Bronchial epithelial cell (primary cell): ENCODE measurements at places on chromosomes 5 and 9. TPM values are rescaled to one million over a fixed set of nuclear protein-coding genes. Genes with fewer than 3 reads are reported as not detected.

- no peak for DNase-seq
These were observed 10.5 kb downstream of the CLTB start for GRCh38 chr5:176405656-176406435.

GRCh38 chr5:124056991-124057723, 545.2 kb downstream of the CSNK1G3 start:
- peak; percentile 41 for DNase-seq

- DNase-seq, result no peak
These were observed 159.9 kb downstream of the TMEM38B start for GRCh38 chr9:105854026-105854782.

DNA sequence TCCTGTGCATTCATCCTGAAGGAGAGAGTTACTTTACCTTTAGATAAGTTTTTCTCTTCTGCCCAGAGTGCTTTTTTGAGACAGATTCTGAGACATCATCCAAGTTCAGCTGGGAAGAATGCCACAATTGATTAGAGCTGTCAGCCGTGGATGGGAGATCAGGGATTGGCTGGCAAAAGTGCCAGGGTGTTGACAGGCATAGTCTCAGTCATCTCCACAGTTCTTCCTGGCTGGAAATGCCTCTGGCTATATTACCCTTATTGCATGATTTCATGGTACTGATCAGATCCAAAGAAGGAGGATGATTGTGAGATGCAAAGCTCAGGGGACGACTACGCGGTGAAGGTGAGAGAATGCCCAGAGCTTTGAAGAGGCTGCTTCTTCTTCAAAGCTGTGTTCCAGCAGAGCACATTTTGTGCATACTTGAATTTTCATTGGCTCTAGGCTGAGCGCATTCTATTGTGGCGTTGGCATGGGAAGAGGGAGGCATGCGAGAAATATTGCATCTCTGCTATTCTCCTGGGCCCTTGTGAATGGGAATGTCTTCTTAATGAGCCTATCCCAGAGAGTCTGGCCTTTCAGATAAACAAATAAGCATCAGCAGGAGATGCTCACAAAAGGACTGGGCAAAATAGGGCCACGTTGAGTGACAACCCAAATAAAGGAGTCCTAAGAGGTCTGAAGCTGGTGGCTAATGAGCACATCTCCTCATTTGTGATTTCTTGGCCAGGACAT, 82.1 kb downstream of the GRIA1 start:
- no peak for DNase-seq

DNA sequence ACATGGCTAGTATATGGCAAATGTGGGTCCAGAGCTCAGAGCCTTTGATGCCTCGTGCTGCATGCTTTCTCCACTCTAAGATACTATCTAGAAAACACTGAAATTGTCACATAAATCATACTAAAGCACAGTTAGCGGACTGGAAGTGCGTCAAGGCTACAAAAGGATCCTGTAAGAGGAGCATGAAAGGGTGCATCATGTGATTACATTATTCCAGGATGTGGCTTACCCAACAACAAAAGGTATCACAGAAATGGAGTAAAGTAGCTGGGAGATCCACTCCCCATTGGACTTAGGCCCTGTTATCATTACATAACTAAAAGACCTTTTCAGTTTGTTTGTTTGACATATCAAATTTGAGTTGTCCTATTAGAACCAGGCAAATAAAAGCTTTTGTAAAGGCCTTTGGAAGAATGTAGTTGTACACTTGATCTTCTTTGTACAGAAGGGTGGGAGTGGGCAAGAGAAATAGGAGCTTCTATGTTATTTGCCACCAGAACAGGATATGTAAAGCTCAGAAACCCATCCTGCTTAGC, 6.9 kb downstream of the SLC31A1 start:
- no peak for DNase-seq

The SEMA6A gene
- total RNA-seq, result 0.53 and 0.64 TPM in 2 replicates

GRCh38 chr9:29044959-29045358, 1471.7 kb upstream of the C9orf72 start:
- peak; percentile 97 for DNase-seq

GRCh38 chr5:97480313-97480712, 297.3 kb upstream of the RIOK2 start:
- no peak for DNase-seq

- DNase-seq, result no peak
These were observed 173.8 kb downstream of the MAST4 start for GRCh38 chr5:66769839-66770617.

- DNase-seq, result peak; percentile 74
These were observed 48.4 kb upstream of the FUBP3 start for GRCh38 chr9:130530938-130531337.

DNA sequence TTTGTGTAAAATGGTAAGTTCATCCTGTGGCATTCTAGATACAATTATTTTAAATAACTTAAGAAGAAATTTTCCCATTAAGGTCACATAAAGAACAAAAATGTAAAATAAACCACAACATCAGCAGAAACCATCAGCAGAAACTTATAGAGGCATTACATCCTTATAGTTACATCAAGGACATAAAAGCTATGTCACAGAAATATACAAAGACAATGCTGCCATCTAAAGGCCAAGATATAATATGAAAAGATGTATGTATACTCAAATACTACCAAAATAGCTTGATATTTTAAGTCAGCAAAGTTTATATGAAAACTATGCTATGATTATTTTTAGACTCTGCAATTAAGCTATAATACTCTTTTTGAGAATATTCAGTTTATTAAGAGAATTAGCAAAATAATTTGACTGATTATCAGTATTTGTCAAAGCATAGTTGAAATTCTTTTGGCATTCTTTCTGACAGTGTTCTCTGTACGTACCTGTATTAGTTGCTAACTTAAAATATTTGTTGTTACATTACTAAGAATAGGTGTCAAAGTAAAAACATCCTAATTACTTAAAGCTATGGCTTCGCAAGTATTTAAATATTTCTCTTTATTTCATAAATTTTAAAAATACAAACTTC, 36.2 kb downstream of the FBXL17 start:
- DNase-seq, result peak; percentile 70

The NR6A1 gene
- 2.9 TPM in 2 replicates for total RNA-seq

GRCh38 chr9:94150279-94150828, 66.1 kb downstream of the PTPDC1 start:
- no peak for DNase-seq

DNA sequence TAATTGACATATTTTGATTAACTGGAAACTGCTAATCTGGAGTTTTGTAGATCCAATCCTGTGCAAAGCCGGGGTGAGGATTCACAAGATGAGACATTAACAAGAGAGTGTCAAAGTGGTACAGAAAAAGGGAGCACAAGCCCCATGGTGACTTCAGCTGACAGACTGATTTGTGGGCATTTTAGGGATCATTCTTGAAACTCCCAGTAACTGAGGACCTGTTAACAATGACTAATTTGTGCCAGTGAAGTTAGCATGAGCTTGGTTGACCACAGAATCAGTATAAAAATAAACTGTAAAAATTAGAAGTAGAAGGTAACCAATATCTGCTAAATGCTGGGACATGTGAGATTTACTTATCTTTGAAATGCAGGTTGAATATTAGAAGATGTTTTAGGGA, 1578.3 kb downstream of the EFNA5 start:
- DNase-seq, result no peak

- no peak for DNase-seq
These were observed 74.9 kb downstream of the TRIO start for GRCh38 chr5:14218011-14218410.

The LRRC19 gene
- total RNA-seq, result not detected in 2 replicates

DNA sequence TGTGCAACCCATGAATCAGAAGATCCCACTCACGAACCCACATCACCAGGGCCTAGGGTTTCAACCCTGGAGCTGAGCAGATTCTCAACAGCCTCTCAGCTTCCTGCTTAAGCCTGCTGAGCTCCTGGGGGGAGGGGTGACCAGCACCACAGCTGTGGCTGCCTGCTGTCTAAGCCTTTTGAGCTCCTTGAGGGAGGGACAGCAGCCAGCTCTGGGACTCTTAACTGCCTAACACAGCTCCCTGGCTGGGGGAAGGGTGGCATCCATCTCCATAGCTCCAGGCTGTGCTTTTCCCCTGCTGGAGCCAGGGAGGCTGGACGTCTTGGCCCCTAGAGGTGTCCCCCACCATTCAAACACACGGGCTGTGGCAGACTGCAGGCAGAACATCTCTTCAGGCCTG, 250.3 kb downstream of the DMAC1 start:
- no peak for DNase-seq

DNA sequence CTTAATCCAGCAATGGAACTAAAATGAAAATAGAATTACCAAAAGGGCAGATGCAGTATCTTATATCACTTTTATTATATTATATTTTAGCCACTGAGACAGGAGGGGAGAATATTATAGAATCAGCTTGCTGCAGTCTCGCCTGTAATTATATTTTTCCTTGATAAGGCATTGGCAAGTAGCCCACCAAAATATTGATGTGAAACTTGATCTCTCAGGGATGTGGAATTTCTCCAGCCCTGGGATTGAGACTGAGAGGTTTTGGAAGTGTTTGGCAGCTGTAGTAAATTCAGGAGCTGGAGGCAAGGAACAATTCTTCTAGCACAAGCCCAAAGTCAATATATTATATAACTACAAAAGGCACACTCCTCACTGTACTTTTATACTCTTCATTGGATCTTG, 142.1 kb upstream of the ADAMTSL1 start:
- DNase-seq, result no peak

DNA sequence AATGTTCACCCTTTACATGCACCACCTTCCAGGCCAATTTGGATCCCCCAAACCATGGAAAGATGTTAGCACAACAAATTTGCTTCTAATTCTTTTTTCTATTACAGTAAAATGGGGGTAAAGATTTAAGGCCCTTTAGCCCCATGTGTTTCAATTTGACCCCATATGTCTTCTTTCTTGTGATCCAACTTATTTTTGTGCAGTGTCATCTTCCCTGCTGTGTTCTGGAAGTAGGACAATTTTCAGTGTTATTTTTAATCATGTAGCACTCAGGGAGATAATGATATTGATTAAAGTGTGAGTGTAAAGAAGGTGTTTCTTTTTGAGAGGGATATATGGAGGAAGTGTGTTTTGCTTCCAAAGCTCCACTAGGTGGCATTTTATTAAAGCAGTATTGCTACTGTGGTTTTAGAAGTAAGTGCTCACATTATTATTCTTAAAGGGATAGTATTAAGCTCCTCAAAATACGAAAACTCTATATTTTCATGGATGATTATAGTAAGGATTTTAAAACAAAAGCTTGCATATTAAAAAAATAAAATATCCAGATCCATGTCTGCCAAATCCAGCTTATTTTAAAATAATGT, 118.7 kb upstream of the ATP10B start:
- DNase-seq, result peak; percentile 55

DNA sequence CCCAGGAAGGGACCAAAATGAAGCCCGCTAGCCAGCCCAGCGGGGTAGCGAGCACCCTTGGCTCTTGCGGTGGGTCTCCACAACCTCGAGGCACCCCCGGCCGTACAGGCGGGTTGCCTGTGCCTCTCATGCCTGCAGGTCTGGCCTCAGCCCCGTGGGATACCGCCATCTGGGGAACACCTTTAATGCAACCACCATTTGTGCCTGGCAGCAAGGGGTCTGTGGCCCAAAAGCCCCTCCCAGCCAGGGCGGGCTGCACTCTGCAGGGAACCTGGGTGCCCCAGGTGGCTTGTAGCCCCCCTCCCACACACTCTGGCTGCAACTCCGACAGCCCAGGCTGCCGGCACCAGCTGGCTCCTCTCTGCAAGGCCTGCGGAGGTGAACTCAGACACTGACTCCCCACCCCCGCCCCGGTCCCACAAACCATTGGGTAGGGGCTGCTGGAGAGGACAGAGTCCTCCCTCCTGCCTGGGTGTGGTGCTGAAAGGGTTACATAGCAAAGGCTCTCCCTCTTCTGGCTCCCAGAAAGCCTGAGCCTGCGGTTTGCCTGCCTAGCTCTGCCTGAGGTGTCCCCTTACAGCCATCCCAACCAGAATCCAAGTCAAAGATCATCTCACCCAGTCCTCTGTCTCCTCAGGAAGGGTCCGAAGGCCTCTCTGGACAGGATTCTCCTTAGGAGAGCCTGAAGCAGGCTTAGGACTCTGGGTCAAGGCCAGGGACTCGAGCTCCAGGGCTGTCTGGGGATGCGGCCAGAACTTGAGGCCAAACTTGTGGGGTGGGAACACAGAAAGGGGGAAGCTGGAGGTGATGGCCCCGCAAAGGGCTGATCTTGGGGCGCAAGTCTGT, 109.4 kb downstream of the PSD2 start:
- no peak for DNase-seq

GRCh38 chr5:172626031-172626581, 15.0 kb upstream of the NEURL1B start:
- no peak for DNase-seq

- DNase-seq, result no peak
These were observed 342.8 kb upstream of the CCNG1 start for GRCh38 chr5:163094492-163095180.

The POU5F2 gene
- total RNA-seq, result 0.53 and 0.64 TPM in 2 replicates

The ITGA1 gene
- 2.0 and 3.7 TPM in 2 replicates for total RNA-seq

DNA sequence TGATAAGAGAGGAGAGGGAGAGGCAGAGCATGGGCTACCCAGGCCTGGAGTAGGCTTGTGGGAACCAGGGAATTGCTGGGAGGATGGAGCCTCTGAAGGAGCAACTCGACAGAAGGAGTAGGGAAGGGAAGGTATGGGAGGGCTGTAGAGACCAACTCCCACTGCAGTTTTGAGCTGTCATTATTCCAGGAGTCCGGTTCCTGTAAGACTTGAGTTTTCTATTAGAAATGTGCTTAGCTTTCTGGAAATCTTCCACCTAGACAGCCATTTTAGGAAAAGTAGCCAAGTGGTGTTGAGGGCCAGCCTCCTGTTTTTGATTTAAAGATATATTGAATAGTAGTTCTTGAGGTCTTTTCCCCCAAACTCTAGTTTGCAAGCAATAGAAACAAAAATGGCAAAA, 323.5 kb downstream of the LRRC70 start:
- DNase-seq, result no peak

The C7 gene
- total RNA-seq, result under 0.01 TPM in 1 of 2 replicates, not detected in the other

DNA sequence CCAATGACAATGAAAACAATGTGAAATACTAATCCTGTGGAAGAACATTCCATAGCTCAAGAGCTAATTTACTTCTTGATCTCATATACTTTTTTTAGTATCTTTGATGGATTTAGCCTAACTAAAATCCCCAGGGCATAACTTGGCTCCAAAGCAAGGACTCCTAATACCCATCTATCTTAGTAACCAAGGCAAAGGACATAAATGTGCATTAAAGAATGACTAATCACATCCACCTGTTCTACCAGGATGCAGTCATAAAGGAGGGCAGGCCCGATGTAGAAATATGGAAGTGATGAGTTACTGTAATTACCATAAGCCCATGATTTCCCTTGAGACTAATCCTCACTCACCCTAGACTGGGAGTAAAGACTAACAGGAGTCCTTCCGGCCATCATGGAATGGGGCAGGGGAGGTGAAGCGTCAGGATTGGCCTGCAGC, 56.9 kb downstream of the KIF24 start:
- DNase-seq, result no peak

The BAAT gene
- 0.13 and 0.26 TPM in 2 replicates for total RNA-seq

The FRMD3 gene
- total RNA-seq, result under 0.01 and 0.51 TPM in 2 replicates

The PTGER4 gene
- total RNA-seq, result 6.1 and 8.7 TPM in 2 replicates

The GPX3 gene
- total RNA-seq, result 79.0 and 182 TPM in 2 replicates
